ENCODE measurements at places on chromosomes 7 and 10.

DNA sequence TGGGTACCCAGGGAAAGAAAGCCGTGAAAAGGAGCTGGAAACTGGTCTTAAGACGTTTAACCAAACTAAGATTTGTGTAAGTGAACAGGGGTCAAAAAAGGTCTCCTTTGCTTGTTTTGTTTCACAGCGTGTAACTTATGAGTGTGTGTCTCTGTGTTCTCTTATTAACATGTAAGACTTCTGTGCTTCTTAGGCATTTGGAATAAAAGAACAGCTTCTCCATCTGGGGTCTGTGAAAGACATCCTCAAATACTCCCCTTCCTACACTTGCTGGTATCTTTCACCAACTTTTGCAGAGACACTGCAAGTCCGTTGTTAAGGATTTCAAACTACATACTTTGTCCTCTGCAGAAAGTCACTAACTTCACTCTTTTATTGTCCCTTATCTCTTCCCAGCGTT, 615 bp upstream of the NEUROD6 start:
- peaks cover 53% of the 10 kb centered on the region for H3K27me3 ChIP-seq
- no peak overlapping the region for H3K27ac ChIP-seq
- no peak for DNase-seq
- no peaks in the 10 kb centered on the region for H3K4me1 ChIP-seq
- H3K36me3 ChIP-seq = no peaks in the 10 kb centered on the region

DNA sequence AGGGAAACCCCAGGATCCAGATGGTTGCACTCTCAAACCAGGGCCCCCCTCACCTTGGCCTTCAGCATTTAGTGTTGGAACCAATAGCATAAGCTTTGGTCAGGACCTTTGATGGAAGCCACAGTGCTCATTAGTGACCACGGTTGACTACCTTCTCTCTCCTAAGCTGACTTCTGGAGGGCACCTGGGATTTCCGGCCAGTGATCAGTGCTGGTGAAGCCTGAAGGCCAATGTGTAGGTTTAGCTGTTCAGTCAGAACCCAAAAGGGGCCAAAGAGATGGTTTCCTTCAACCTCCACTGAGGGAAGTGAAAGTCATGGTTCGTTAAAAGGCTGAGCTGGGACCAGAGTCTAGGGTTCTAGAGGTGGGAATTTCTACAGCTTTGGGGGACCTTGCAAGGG, 46.4 kb downstream of the TCF7L2 start:
- H3K36me3 ChIP-seq = peaks cover 22% of the 10 kb centered on the region
- peaks cover 62% of the 10 kb centered on the region for H3K4me1 ChIP-seq
- DNase-seq = no peak
- H3K27ac ChIP-seq = no peak overlapping the region
- H3K27me3 ChIP-seq = no peaks in the 10 kb centered on the region

DNA sequence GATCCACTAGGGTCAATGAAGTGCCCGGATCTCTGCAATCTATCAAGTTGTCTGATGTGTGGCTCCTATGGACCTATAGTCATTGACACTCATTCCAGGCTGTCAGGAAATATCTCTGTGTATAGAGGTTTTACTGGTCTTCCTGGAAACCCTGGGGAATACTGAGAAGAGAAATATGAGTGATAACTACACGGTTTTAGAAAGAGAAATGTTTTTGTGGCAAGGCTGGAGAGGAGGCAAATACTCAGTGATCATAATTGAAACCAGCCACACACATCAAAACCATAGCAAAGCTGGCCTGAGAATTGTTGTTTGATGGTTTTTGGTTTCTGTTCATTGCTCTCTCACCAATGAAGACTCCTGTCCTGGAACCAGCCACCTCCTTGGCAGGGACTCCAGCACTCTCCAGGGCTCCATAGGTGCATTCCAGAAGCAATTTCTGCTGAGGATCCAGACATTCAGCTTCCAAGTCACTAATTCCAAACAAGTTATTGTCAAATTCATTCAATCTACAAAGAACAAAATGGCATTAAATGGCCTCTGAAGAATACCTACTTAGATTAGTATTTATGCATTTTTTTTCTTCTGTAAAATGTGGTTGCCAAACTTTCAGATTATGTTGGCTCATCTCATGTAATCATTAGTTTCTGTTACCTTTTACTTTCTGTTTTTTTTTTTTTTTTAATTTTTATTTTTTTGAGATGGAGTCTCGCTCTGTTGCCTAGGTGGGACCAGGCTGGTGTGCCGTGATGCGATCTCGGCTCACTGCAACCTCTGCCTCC, 108.6 kb upstream of the ABI1 start:
- H3K4me3 ChIP-seq = no peak overlapping the region
- H3K27ac ChIP-seq = no peak overlapping the region
- DNase-seq = no peak
- H3K27me3 ChIP-seq = no peaks in the 10 kb centered on the region
- H3K4me1 ChIP-seq = no peaks in the 10 kb centered on the region

- H3K27ac ChIP-seq = peak overlapping the region; percentile 43
- peaks cover 38% of the 10 kb centered on the region for H3K4me1 ChIP-seq
- H3K36me3 ChIP-seq = peaks cover 24% of the 10 kb centered on the region
- H3K27me3 ChIP-seq = no peaks in the 10 kb centered on the region
- no peak for DNase-seq
Measured at GRCh38 chr10:109892931-109893330, 30.4 kb downstream of the XPNPEP1 start.

DNA sequence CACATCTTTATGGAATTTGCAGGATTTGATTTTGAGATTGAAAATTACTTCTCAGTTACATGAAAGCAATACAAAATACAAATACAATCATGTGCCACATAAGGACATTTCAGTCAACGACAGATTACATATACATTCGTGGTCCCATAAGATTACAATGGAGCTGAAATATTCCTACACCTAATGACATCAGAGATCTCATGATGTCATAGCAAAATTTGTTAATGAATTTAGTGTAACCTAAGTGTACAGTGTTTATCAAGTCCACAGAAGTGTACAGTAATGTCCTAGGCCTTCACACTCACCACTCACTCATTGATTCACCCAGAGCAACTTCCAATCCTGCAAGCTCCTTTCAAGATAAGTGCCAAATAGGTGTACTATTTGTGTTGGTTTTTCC, 126.5 kb downstream of the GPAM start:
- no peak for DNase-seq
- H3K4me1 ChIP-seq = no peaks in the 10 kb centered on the region
- H3K27ac ChIP-seq = no peak overlapping the region
- H3K27me3 ChIP-seq = no peaks in the 10 kb centered on the region
- no peaks in the 10 kb centered on the region for H3K36me3 ChIP-seq
- no peak overlapping the region for H3K4me3 ChIP-seq
